Heart right ventricle (tissue), 16 donors: ENCODE measurements at places on chromosomes 11 and 22. TPM values are rescaled to one million over a fixed set of nuclear protein-coding genes. Genes with fewer than 3 reads are reported as not detected.

- DNase-seq: no peak
Measured at GRCh38 chr11:6646576-6646917, 9.1 kb downstream of the DCHS1 start.

- no peak for DNase-seq
Measured at GRCh38 chr11:95565724-95566141, 223.8 kb downstream of the FAM76B start.

DNA sequence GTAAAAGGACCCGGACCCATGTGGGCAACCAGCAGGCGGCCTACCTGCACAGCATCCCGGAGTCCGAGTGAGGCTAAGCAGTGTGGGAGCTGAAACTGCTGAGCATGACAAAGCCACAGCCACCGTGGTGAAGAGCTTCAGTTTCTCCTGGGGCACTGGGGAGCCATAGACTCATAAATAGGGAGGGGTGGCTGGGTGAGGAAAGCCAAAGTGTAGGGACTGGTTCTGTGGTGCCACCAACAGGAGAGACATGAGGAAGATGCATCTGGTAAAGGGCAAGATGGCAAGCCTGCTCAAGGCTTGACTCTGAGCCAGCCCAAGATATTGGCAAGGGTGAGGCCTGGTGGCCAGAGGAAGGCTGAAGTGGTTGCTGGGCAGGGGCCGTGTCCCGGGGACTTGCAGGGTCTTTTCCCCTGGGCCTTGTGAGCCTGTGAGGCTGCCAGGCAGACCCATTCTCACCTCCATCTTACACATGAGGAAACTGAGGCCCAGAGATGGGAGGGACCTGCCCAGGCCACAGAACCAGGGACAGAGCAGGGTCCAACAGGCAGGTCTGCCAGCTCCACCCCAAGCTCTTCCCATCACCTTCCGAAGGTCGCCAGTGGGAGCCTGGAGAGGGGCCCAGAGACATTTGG lies 30.4 kb downstream of the CYTH4 start:
- no peak for DNase-seq

DNA sequence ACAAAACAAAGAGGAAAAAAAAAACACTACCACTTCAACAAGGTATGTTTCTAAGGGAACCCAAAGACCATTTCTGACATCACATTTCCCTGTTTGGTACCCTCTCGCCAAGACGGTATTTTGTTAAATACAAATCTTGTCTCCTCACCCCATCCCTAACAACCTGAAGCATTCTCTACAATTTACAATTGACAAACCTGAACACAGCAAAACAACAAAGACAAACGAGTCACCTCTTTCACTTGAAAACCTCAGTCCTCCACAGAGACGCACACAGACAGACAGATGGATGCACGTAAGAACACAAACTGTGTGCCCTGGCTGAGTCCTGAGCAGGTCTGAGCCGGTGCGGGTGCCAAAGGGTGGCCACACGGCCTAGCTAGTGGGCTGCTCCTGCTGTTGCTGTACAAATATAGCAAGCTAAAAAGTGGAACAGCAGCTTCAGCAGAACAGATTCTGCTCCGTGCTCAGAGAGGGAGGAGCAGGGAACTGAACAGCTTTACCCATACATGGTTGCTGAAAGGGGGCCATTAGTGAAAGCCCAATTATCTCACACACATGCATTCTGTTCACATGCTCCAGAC lies 28.5 kb downstream of the CELF1 start:
- peak; percentile 25 for DNase-seq

DNA sequence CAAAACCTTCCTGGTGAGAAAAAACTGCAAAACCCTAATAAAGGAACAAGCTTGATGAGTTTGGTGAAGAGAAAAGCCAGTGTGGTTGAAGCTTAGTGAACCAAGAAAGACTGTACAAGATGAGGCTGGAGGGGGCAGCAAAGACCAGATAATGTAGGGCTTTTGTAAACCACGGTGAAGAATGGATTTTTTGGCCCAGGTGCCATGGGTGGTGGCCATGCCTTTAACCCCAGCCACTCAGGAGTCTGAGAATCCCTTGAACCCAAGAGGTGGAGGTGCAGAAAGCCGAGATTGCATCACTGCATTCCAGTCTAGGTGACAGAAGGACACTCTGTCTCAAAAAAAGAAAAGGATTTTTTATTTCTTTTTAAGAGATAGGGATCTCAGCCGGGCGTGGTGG lies 5.0 kb upstream of the ZDHHC5 start:
- no peak for DNase-seq

GRCh38 chr11:134452026-134452837 lies 40.2 kb upstream of the B3GAT1 start:
- DNase-seq: no peak

DNA sequence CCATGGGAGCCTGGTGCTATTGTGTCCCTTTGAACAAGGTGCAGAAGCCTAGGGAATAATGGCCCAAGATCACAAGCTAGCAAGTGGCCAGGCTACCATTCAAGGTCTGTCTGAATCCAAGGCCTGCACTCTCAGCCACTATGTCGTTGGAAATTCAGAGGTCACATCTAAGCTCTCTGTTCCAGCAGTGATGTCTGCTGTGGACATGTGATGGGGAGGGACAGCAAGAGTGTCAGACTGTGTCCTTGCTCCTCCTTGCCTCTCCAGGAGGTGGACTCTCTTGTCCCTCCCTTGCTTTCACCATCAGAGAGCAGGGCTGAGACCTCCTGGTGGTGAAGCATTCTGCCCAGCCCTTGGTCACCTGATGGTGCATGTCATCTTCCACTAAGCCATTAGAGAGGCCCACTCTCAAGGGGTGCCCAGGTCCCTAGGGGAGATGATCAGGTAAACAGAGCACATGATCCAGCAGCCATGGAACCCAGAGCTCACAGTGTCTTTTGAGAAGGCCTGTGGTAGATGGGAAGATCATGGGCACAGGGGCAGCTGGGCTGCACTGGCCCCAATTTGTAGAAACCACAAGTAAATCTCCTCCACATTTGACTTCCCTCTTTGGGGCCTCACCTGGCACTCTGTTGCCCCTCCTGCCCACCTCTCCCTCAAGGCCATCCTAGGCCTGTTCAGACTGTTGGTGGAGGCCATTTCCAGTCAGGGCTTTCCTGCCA lies 37.1 kb upstream of the SUSD2 start:
- DNase-seq: no peak

DNA sequence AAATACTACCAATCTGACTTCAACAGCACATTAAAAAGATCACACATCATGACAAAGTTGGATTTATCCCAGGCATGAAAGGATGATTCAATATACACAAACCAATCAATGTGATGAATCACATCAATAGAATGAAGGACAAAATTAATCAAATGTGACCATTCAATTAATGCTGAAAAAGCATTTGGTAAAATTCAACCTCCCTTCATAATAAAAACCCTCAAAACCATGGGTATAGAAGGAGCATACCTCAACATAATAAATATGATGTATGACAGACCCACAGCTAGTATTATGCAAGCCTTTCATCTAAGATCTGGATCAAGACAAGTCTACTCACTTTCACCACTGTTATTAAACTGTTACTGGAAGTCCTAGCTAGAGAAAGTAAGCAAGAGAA lies 921.7 kb upstream of the RAG2 start:
- DNase-seq: no peak

DNA sequence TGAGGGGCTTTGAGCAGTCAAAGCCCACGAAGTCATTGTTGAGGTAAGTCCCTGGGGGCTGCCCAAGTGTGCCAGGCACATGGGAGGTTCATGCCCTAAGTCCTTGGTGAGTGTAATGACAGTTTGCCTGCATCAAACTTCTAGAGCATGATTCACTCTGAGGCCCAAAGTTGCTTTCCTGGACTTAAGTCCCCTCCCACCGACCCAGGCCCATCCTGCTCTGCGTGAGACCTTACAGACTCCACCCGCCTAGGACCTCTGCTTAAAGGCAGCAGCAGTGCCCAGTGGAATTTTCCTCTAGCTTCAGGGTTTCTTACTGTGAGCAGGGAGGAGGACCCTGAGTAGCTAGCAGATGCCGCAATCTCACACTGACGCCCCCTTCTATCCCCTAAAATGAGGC lies 5.7 kb upstream of the PVALB start:
- DNase-seq: no peak

GRCh38 chr11:6270584-6271246 lies 11.1 kb downstream of the CCKBR start:
- DNase-seq: no peak

GRCh38 chr22:31995046-31995445 lies 48.0 kb upstream of the SLC5A1 start:
- no peak for DNase-seq

GRCh38 chr11:112523951-112524350 lies 263.3 kb upstream of the PLET1 start:
- DNase-seq: no peak

DNA sequence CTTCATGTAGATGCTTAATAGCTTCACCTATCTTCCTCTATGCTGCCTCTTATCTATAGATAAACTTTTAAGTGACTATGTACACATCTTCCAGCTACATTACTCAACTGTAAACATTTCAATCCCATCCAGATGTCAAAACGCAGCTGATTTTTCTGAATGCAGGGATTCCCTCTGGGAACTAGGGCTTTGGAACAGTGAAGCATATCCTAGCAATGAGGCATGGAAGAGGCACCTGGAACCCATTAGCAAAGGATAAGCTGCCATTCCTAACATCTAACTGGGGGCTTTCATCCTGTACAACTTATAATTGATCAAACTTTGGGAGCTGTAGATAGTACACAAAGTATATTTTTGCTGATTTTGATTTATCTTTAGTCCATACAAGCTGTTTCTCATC lies 40.8 kb upstream of the OPCML start:
- no peak for DNase-seq

- DNase-seq: no peak
Measured at GRCh38 chr11:11477695-11478420, 124.8 kb upstream of the CSNK2A3 start.

DNA sequence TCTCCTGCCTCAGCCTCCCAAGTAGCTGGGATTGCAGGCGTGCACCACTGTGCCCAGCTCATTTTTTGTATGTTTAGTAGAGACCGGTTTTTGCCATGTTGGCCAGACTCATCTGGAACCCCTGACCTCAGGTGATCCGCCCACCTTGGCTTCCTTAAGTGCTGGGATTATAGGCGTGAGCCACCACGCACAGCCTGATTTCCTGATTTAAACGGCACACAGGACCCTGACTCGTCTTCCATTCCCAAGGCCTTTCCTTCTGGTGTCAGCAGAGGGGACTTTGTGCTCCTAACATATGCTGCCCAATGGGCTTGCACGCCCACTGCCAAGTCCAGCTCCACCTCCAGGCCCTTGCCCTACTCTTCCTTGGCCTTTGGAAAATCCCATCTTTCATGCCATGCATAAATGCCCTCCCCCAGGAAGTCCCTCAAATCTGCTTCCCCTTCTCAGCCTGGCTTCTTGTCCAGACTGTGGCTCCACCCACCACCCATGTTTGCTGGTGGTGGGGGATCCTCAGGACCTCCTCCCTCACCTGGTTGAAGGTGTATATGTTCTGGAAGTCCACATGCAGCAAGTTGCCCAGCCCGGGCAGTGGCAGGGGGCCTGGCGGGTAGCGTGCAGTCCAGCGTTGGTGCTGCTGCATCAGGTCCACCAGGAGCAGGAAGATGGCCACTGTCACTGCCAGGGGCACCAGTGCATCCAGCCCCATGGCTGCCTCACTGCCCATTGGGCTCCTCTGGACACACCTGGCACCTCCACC lies 23.9 kb upstream of the CYP2D6 start:
- DNase-seq: no peak

The MED17 gene
- total RNA-seq: 22.0 TPM

The SCN2B gene
- 26.7 TPM for total RNA-seq

DNA sequence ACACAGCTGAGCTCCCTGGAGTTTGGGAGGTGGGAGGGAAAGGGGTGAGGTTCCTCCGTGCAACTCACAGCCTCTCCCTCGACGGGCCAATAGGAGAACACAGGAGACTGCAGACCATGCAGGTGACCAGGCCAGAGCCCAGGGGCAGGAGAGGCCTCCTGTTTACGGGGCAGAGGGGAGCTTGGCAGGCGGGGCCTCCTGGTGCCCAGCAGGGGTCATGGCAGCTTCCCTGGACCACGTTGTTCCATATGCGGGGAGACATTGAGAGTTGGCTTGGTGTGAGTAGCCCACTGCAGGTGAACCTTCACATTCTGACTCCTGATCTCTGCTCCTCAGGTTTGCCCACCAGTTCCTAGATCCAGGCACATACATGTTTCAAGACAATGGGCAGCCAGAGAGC lies 19.3 kb upstream of the XKR3 start:
- DNase-seq: no peak

GRCh38 chr11:85750646-85751045 lies 60.3 kb downstream of the SYTL2 start:
- DNase-seq: no peak

The OR51B2 gene
- total RNA-seq: not detected

The RCN1 gene
- 9.7 TPM for total RNA-seq

DNA sequence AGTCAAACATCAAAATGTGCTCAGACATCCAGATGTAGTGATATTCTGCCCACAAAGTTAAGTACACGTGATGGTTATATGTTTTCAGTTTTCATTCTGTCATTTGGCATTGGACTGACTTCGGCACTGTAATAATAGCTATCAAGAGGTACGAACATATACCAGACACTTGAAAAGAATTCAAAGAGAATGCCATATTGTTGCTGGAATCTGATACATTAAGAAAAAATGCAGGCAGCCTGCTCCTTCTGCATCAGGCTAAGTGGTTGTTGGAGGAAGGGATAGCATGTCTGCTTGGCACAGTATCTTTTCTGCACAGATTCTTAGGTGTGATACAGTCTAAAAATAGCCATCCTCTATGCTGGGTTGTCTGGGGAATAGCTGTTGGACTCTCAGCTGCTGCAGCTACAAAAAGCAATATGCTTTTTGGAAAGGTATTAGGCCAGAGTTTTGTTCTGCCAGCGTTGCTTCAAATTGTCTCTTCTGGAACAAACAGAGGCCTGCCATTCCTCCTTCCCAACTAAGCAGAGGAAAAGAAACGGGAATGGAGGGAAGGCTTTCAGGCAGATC lies 892.6 kb downstream of the TBC1D22A start:
- DNase-seq: no peak

DNA sequence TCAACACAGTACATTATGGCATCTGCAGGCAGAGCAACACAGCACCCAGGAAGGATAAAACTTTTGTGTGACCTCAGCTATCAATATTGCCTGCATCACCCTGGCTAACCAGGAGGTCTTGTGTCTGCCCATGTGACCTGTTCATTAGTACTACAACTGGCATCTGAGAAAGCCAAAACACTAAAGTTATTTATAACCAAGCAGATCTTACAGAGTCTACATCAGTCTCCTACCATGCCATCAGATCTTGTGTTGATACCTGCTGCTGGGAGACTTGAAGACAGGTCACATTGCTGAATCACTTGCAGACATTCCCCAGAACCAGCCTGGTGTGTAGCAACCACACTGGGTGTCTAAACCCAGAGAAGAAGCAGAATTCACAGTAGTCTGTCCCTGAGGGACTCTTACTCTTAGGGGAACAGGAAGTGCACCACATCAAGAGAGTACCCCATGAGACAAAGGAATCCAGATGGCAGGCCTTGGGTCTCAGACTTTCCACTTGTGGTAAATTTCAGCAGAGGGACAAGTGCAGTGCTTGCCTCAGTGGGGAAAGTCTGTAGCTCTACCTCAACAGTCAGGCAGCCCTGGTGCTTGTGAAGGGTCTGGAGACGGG lies 7.0 kb downstream of the OR9G1 start:
- no peak for DNase-seq
